ENCODE measurements at places on chromosomes 5 and 9.
A peak's percentile ranks its signal among the peaks of the same experiment; 100 is the strongest.

- no peak for DNase-seq
Observed at GRCh38 chr9:100222674-100223073, 123.6 kb downstream of the INVS start.

GRCh38 chr5:177116631-177117373 is 16.8 kb upstream of the NSD1 start:
- DNase-seq = peak; percentile 84

DNA sequence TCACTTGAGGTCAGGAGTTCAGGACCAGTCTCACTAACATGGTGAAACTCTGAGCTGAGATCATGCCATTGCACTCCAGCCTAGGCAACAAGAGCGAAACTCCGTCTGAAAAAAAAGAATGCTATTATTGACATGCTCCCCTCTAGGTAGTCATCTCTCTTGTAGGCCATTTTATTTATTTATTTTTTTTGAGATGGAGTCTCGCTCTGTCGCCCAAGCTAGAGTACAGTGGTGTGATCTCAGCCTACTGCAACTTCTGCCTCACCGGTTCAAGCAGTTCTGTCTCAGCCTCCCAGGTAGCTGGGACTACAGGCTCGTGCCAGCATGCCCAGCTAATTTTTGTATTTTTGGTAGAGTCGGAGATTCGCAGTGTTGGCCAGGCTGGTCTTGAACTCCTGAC is 20.6 kb upstream of the NIM1K start:
- no peak for DNase-seq

- no peak for DNase-seq
Observed at GRCh38 chr5:88872971-88873370, 10.0 kb downstream of the MEF2C start.

DNA sequence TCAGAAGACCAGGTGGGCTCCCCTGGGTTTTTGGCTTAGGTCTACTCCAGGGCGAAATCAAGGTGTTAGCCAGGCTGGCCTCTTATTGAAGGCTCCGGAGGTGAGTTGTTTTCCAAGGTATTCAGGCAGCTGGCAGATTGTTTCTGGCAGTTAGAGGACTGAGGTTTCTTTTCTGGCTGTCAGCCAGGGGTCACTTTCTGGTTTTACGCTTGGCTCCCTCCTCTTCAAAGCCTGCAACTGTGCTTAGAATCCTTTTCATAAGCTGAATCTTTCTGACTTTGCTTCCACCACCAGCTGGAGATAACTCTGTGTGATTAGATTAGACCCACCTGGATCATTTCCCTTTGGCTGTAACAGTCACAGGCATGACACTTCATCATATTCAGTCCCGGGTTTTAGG is 24.6 kb downstream of the RFK start:
- DNase-seq = no peak

GRCh38 chr5:56543441-56544388 is 271.6 kb upstream of the MAP3K1 start:
- DNase-seq = no peak

DNA sequence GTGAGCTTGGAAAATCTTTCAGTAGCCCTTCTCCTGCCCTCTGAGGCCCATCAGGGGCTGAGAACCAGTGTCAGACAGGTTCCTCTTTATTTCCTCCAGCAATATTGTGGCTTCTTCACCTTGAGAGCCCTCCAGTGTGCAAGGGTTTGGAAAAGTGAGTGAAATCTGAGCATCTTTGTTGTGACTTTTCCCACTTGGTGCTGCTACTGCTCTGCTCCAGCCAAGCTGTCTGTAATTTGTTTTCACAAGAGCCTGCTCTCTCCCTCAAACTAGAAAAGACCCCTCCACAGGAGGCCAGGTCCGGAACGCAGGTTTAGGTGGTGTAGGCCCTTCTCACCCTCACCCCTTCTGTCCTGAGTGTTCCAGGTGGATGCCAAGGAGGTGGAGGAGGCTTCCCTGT is 57.4 kb upstream of the SPRY4 start:
- no peak for DNase-seq

Measured in activated naive CD4-positive, alpha-beta T cell treated with anti-CD3 and anti-CD28 coated beads, Interleukin-2, amount 50 U/mL, for 16 hours (primary cell).